T47D (cell line): ENCODE measurements at places on chromosomes 5 and 9.

GRCh38 chr5:149002053-149002452 lies 60.8 kb downstream of the SH3TC2 start:
- peak; percentile 64 for DNase-seq

DNA sequence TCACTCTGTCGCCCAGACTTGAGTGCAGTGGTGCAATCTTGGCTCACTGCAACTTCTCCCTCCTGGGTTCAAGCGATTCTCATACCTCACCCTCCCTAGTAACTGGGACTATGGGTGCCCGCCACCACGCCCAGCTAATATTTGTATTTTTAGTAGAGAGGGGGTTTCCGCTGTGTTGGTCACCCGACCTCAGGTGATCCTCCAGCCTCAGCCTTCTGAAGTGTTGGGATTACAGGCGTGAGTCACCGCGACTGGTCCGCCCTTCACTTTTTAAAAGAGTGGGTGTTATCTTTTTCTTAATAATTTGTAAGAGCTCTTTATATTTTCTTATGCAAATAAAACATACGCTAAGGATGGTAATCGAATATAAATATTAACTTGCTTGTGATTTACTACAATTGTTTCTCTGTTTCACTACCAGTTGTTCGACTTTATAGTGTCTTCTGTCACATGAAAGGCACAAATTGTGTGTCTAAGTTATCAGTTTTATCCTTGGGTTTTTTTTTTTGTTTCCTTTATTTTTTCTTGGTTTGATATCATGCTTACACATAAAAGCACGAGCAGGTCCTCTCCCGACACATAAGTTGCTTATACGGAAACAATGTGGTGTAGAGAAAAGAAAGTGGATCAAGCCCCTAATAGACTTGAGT lies 1.9 kb upstream of the GPBP1 start:
- no peak for DNase-seq

DNA sequence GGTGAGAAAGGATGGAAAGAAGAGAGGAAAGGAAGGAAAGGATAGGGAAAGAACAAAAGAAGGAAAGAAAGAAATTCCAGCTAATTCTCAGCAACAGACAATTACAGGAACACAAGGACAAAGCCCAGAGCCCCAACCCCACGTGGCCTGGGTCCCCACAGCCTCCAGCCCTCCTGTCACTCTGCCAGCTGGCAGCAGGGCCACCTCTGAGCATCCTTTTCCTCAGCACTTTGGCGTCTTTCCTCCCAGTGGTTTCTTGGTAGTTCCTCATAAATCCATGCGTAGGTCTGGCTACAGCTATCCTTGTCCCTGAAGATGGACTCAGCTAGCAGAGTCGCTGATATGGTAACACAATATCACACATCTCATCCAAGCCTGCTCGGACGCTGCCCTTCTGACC lies 28.3 kb downstream of the ADAMTS2 start:
- no peak for DNase-seq

GRCh38 chr9:128782669-128783068 lies 4.4 kb upstream of the TBC1D13 start:
- no peak for DNase-seq

DNA sequence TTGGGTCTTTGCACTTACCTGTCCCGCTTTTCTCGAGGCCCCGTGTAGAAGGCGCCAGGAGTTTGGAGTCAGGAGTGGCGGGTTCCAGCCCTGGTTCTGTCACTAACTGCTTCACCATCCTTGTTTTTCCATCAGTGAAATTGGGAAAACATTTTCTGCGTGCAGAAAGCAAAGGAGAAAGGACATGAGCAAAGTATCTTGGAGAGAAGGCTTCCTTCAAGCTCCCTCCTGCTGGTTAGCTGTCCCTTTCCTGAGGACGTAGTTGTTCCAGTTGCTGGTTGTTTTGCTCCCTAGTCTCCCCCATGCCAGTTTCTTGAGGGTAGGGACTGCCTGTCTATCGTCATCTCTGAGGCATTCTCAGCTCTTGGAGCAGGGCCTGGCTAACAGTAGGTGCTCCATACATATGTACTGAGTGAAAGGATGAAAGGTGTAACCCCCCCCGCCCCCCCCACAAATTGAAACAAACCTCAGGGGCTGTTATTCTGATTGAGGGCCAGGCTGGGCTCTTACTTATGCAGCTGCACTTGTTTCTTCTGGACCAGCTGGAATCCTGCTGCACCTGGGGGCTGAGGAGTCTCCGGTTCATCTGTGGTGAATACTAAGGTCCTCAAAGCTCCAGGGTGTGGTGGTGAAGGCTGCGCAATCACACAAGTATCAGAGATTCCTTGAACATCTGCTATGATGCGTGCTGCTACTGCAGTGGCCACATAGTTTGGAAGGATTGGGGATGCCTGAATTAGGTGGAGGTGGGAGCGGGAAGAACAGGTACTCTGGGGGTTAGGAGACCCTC lies 1.0 kb downstream of the SMIM3 start:
- no peak for DNase-seq

DNA sequence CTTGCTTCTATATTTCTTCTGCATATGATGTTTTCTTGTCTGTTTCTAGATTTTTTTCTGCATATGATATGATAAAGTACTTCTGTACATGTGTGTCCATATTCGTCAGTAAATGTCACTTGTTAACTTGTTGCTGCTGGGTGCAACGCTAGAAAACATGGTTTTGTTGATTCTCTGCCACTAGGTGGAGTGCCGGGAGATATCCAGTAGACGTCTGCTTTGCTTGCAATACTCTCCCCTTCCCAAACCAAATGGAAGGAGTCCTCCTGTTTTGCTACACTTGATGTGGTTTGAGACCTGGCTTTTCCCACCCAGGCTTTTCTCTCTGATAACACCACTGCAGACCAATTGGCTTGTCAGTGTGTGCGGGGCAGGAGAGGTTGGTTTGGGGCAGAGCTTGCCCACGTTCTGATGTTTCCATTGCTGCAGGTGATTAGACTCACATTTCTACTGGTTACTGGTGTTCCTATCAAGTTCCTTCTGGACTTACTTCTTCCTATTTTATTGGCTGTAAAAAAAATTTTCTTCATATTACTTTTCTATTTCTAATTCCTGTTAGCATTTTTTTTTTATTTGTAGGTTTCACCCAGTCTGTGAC lies 900.0 kb upstream of the CDH10 start:
- DNase-seq = no peak

DNA sequence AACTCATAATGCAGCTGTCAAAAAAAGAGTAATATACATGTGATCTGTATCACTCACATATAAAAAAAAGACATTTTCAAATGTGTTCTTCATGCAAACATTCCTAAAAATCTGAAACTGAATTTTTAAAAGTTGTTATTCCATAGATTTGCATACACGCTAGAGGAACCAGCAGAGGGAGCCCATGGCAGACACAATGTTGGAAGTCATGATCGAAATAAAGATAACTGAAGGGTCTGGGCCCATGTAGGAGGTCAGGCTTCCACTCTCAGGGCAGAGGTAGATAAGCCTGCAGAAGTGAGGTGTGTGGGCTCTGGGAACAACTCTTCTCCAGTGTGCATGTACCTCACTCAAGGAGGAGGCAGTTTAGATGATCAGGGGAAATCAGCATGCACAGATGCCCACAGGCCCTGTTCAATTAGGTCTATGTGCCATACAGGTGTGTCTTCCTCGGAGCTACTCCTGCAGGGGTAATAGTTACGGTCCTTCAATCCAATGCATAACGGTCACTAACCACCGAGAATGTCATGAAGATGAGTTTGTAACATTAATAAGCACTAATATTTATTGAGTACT lies 208.6 kb downstream of the EPB41L4A start:
- DNase-seq = peak; percentile 72

DNA sequence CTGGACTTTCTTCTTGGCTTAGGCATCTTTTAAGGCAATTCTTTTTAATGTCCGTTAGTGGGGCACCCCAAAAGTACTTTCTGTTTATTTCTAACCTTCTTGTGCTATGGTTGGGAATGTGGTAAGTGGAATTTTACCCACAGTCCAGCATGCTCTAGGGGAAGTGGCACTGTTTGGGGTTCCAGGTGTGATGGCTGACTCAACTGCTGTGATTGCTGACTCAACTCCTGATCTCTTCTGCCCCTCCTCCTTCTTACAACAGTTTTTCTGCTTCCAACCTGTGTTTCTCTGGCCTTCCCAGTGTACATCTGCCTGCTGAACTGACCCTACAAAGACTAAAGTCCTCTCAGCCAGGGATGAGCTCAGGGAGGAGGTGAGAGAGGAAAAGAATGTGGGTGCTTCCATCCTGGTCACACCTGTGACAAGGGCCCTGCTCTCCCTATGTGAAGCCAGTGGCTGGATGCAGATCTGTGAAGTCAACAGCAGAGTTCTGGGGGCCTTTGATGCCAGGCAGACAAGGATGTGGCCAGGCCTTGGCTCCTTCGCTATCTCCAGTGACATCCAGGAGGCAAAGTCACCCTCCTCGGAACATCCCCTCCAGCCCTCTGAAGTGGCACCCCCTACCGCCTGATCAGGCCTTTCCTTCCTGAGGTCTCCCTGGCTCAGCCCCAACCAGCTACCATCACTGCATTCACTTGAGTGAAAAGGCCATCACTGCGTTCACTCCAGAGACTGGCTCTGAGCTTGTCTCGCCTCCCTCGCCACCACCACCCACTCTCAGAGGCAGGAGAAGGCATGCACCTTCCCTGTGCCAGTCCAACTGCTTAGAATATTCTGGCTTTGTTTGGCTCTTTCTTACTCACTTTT lies 72.2 kb downstream of the C5orf15 start:
- DNase-seq = no peak

DNA sequence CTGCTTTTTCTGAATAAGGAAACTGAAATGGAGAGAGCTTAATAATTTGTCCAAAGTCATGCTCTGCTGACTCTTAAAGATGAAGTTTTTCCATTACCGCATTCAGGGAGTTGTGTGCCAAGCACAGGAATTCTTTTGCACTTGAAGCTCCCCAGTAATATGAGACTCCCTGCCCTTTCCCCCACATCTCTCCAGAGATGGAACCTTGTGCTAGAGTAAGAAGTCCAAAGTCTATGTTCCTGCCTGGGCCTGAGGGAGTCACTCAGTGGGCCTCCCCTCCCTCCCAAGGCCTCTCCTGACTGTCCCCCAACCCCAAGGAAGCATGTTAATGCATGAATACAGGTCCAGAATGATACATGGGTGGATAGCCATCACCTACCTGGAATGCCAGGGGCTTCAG lies 173.3 kb upstream of the SEMA6A start:
- DNase-seq = no peak

DNA sequence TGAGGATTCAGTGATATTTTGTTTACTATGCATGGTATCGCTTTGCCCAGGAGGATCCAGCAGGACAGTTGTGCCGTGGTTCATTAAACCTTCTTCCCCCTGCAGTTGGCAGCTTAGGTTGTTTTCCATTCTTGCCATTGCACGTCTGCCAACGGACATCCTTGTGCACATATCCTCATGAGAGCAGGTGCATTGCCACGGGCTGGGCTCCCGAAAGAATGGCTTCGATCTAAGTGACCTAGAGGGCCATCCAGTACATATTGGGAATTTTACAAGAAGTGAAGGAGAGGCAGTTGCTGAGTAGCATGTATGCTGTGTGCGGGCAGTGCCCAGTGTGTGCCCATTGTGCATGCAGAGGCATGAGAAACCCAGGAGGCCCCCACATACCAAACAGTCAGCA lies 22.1 kb downstream of the HRH2 start:
- no peak for DNase-seq

DNA sequence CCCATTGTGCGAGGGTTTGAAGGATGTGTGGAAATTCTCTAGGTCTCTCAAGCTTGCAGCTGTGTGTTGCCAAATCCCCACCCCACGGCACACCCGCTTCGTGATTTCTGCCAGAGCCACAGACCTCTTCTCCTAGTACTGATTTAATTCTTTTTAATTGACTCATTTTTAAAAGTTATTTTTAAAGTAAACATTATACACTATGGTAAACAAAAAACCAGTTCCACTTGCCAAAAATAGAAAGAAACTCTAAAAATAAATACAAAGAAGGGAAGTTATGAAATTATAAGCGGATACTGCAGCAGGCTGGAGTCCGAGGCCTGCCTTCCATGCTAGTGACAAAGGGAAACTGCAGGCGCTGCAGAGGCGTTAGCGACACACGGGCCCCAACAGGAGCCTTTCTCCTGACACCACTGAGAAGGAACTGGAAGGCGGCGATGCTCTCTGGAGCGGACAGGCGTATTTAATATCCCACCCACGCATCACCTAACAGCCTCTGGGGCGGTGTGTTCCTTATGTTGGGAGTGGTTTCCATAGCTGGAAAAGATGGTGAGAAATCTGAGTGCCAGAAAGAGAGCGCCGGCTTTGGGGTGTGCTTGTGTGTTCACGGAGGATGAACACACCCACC lies 122.5 kb downstream of the COL23A1 start:
- no peak for DNase-seq

- peak; percentile 95 for DNase-seq
Measured at GRCh38 chr5:43422143-43422542, 10.0 kb upstream of the CCL28 start.

GRCh38 chr9:131754846-131755245 lies 15.0 kb upstream of the RAPGEF1 start:
- no peak for DNase-seq

DNA sequence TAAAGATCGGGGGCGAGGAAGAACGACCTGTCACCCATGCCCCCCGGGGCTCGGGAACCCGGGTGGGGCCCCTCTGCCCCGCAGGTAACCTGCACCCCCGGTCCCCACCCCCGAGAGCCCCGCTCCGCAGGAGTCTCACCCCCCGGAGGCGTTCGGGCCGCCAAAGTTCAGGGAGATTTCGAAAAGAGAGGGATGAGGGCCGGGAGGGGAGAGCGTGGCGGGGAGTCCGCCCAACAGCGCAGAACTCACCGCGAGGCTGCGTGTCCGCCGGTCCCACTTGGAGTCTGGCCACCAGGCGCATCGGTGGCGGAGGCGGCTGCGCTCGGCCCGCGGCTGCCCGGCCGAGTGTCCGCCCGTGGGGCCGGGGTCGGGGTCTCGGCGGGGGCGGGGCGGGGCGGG lies at the start of gene PHF19:
PHF19 (minus strand) TSS at position 347 of the 399 bp plus-strand sequence. CDS start 2,447 bp downstream, outside the sequence.
- DNase-seq = peak; percentile 64

- no peak for DNase-seq
Measured at GRCh38 chr9:97559111-97559514, 57.6 kb downstream of the TMOD1 start.

DNA sequence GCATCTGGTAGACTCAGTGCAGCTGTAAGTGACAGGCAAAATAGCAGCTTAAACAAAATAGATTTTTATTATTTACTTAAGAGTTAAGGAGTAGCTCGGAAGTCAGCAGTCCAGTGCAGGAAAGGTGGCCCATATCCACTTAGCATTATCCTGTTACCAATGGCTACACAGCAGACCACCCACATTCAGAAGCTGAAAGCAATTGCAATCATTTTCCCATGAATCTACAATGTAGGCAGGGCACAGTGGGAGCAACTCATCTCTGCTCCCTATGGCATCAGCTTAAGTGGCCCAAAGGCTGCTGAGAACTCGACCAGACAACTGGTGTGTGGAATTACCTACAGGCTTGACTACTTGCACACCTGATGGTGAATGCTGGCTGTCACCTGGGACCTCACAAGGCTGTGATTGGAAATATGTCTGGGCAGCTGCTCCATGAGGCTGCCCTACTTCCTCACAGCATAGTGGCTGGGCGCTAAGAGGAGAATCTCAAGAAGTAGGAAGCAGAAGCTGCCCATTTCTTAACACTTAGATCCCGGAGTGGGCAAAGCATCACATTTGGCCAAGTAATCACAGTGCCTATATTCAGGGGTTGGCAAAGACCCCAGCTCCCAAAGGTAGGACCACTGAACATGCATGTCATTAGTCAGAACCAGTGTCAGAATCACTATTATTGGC lies 56.4 kb downstream of the SNX18 start:
- DNase-seq = no peak

GRCh38 chr9:35605351-35606137 lies 482 bp downstream of the TESK1 start:
- no peak for DNase-seq
